ENCODE measurements at places on chromosomes 2 and 18. TPM values are rescaled to one million over a fixed set of nuclear protein-coding genes. Genes with fewer than 3 reads are reported as not detected.

- DNase-seq, result no peak
These were observed 66.3 kb downstream of the LIPG start for GRCh38 chr18:49628119-49628518.

GRCh38 chr18:25561918-25562317, 210.0 kb upstream of the ZNF521 start:
- peak; percentile 2 for DNase-seq

AGXT gene
- 0.36 TPM for total RNA-seq

POTEF gene
- 7.2 TPM for total RNA-seq

DNA sequence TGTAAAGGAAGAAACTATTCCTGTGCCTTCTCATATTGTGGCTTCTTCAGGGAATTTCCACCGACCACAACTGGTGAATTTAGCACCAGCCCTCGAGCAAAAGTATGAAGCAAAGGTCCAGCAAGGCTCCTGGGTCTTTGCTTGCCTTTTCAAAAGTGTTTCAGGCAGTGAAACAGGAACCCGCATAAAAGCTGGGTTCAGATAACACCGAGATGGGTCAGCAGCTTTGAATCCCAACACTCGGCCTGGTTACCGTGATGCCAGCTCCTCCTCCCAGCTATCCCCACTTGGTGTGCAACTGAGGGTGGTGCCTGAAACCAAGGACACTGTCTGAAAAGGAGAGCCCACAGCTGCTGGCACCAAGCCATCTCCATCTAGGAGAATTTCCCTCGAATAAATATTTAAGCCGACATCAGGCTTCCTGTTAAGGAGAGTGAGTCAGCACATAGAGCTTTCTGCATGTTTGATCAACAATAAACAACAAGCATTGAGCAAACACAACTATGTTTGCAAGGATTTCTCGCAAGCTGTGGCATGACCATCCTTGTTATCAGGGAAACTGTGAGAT, 69.5 kb downstream of the ANTXR1 start:
- DNase-seq, result peak; percentile 78

GRCh38 chr2:17749753-17750438, 3.7 kb downstream of the SMC6 start:
- DNase-seq, result no peak

EVA1A gene
- 0.21 TPM for total RNA-seq

OSBPL6 gene
- 2.1 TPM for total RNA-seq

DNA sequence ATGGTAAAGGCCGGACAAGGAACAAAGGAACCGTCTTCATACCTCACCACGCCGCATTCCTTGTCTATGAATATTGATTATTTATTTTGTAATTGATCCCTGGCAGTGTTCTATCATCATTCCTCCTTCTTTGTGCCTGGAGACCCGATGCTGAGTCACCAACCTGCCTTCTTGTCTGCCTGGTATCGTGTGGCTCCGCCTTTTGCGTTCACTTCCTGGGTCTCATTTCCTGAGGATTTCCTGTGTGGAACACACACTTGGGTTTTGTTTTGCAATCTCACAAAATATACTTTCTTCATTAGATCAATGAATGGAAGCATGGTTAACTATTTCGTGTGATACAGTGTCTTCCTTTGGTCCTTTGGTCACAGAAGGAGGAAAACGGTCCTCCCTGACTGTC, 95.5 kb upstream of the SNTG2 start:
- DNase-seq, result no peak

DNA sequence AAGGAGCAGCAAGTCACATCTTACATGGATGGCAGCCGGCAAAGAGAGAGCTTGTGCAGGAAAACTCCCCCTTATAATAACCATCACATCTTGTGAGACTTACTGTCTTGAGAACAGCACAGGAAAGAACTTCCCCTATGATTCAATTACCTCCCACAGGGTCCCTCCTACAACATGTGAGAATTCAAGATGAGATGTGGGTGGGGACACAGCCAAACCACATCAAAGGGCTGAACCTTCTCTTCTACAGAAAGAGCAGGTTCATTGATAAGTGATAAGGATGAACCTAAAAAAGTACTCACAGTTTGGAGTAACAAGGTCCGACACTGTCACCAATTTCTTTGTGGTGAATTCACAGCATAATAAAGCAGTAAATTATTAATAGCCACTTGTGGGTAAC, 422.2 kb upstream of the FSIP2 start:
- no peak for DNase-seq

CCDC74B gene
- total RNA-seq, result 9.8 TPM

DNA sequence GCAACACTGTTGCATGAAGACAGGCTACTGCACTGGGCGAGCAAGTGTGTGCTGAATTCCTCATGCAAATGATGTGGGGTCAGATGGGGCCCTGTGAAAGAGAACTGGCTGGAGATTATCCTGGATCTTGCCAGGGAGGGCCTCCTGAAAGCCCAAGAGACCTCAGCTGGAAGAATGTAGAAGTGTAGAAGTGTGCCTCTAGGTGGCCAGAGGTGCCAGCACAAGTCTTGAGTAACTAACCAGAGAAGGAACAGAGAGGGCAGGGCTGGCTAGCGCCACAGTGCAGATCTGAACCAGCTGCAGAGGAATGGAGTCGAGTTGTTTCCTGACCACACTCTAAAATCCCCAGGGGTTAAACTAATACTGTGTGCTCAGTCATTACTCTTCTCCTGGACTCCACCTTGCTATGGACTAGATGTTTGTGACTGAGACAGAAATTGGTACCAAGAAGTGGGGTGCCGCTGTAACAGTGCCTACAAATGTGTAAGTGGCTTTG, 399.3 kb downstream of the LRATD1 start:
- no peak for DNase-seq

DNA sequence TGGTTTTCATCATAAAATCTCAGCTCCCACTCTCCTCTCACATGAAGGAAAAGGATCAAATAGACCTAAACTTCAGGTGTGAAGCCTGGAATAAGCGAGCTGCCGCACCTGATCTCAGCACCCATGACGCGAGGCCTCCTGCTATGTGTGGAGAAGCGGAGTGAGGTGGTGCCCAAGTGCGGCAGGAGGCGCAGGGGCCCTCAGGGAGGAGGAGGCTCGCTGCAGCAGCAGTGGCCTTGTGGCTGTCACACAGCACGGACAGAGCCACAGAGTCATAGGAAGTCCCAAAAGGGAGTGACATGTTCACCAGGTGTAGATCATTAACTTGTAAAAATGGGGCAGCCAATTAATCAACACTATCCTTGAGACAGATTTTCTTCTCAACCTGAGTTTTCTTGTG, 9.1 kb downstream of the SCLY start:
- no peak for DNase-seq

PLEK gene
- 0.13 TPM for total RNA-seq

GRCh38 chr18:9631814-9632496, 17.6 kb upstream of the PPP4R1 start:
- peak; percentile 64 for DNase-seq

MC5R gene
- total RNA-seq, result not detected

DNA sequence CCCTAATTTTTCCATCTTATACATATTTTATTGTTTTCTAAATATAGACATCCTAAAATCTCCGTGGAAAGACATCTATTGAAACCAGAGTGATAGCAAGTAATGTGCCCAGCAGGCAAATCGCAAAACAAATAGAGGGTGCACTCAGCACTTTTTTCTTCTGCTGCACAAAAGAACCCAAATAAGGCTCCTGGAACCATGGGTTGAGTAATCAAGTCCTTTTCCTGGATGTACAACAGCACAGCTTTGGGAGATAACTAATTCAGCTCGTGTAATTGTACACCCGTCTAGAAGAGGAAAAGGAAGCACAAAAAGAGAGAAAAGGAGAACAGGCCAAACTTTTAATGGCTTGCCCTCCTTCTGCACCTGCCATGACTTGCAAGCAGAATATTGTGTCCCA, 126.9 kb upstream of the TLK1 start:
- DNase-seq, result no peak

ARHGAP28 gene
- total RNA-seq, result 0.41 TPM

- DNase-seq, result peak; percentile 78
These were observed 441 bp upstream of the PEX13 start for GRCh38 chr2:61017003-61017555.

GRCh38 chr18:28040716-28041115, 136.2 kb downstream of the CDH2 start:
- DNase-seq, result no peak

DNA sequence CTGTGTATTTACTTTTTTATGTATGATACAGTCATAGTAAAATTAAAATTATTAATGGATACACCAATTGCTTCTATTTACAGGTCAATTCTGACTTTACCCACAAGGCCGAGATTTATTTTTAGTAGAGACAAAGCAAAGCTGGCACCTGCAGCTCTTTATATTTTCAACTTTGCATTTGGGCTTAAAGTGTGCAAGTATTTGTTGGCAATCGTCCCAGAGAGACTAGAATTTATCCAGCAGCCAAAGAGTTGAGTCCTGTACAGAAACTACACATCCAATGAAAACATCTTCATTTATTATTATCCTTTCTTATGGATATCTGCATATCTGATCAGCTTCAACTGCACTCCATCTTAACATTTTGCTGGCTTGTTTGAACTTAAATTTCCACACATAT, 485.6 kb downstream of the SOX11 start:
- no peak for DNase-seq

DNA sequence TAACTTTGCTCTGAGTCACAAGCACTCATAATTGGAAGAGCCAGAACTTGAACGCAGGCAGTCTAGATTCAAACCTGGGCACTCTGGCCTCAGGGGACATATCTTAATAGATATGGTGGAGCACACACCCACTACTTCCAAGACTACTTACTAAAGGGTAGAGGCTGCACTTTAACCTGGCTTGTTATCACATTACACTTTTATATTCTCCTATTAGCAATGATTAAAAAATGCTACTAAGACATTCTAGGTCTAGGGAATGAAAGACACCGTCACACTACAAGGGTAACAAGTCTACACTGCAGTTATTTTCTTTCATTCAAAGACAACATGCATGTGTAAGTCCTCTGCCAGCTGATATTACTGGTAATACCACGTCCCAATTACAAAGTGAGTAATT, 258.8 kb downstream of the ZNF521 start:
- DNase-seq, result no peak

NETO1 gene
- total RNA-seq, result not detected

DNA sequence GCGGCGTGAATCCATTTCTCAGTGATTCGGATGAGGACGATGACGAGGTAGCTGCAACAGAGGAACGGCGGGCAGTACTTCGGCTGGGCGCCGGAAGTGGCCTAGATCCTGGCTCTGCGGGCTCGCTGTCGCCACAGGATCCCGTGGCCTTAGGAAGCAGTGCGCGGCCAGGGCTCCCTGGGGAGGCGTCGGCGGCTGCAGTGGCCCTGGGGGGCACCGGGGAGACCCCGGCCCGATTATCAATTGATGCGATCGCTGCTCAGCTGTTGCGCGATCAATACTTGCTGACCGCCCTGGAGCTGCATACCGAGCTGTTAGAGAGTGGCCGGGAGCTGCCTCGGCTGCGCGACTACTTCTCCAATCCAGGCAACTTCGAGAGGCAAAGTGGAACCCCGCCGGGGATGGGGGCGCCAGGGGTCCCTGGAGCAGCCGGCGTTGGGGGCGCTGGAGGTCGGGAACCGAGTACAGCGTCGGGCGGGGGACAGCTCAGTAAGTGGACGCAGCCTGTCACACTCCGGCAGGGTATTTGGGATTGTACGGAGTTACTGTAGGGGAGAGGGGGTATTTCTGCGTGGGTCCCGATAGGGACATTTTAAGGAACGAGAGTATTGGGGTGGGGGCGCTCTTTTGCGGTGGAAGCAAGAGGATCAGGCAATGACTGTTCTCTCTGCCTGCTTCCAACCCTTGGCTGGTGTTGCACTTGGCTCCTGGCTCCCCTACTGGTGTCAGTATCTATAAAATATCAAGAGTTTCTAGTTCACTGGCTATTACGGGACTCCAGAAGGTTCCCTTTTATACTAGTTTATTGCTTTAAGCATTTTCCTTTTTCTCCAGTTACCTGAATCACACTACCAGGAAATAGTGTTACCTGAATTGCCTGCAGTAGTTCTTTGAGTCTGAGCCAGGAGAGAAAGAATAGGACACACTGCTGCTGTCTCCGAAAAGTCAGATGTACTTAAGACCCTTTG, 772 bp downstream of the RELCH start:
- no peak for DNase-seq

FNDC4 gene
- total RNA-seq, result 1.3 TPM

SCG2 gene
- 1.7 TPM for total RNA-seq

DNA sequence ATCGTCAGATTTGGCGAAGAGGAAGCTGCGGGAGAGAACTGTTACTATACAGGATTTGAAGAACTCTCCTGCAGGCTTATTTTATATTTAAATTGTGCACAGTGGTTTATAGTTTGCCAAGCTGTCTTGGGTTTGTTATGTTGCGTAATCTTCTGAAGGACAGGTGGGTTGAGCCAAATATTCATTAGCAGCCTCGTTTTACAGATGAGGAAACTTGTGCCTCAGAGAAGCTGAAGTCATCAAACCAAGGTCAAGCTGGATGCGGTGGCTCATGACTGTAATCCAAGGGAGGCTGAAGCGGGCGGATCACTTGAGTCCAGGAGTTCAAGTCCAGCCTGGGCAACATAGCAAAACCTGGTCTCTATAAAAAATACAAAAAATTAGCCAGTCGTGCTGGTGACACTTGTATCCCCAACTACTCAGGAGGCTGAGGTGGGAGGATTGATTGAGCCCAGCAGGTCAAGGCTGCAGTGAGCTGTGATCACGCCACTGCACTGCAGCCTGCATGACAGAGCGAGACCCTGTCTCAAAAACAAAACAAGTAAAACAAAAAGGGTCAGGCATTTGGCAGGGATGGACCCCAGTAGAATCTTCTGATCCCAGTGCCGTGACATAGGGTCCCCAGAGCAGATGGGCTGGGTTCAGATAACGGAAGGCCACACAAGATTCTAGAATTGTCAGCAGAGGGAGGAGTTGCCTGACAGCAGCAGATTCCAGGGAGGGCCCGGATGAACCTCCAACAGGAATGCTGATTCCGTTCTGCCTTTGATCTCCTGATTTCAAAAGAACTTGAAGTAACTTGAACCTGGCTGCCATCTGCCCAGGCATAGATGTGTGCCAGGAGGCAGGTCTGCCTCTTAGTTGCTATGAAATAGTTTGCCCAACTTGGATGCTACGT, 50.6 kb downstream of the SH3BP4 start:
- DNase-seq, result no peak

DNA sequence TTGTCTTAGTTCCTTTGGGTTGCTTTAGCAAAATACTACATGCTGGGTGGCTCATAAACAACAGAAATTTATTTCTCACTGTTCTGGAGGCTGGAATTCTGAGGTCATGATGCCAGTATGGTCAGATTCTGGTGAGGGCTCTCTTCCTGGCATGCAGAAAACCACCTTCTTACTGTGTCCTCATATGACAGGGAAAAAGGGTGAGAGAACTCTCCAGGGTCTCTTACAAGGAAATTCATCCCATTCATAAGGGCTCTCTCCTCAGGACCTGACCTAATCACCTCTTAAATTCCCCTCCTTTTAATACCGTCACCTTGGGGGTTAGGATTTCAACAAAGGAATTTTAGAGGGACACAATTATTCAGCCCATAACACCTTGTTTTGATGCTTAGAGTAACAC, 243.1 kb upstream of the TNP1 start:
- DNase-seq, result no peak

PLGLB2 gene
- total RNA-seq, result not detected

GRCh38 chr2:118279005-118279404, 190.7 kb downstream of the INSIG2 start:
- no peak for DNase-seq

- DNase-seq, result no peak
These were observed 37.0 kb upstream of the LOXHD1 start for GRCh38 chr18:46693996-46694395.

GRCh38 chr2:69517410-69517809, 80.2 kb upstream of the NFU1 start:
- DNase-seq, result no peak

- no peak for DNase-seq
These were observed 139.6 kb upstream of the MYCN start for GRCh38 chr2:15800495-15801329.
